T-cell (primary cell): ENCODE measurements at places on chromosomes 1 and 21.

DNA sequence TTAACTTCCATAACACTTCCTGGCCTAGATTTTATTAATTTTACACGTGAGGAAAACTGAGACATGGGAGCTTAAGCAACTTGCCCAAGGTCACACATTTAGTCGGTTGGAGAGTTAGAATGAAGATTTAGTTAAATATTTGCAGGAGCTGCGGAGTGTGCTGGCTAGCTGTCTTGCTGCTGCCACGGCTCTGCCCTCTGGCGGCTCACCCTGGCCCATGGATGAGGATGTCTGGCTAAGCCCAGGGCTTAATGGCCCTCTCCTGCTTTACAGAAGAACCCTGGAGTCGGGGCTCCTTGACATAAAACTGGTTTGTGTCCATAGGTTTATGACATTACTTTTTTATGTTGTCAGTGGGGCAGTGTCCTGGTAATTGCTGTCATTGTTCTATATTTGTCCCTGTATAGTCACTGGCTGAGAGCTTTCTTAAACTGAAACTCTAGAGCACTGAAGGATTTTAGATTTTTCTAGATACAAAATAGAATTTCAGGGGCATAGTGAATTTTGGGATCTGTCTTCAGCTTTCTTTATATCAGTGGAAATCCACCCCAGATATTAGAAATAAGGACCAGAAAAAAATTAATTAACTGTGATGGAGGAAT is 88.9 kb upstream of the WLS start:
- no peak for DNase-seq

DNA sequence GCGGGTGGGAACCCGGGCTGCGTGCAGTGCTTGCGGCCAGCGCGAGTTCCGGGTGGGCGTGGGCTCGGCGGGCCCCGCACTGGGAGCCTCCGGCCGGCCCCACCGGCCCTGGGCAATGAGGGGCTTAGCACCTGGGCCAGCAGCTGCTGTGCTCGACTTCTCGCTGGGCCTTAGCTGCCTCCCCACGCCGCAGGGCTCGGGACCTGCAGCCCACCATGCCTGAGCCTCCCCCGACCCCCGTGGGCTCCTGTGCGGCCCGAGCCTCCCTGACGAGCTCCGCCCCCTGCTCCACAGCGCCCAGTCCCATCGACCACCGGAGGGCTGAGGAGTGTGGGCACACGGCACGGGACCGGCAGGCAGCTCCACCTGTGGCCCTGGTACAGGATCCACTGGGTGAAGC is 23.7 kb upstream of the CLIC4 start:
- DNase-seq = no peak

- no peak for DNase-seq
Measured at GRCh38 chr1:91092503-91092902, 70.7 kb upstream of the ZNF644 start.

- DNase-seq = no peak
Measured at GRCh38 chr1:154837672-154838171, 32.4 kb downstream of the KCNN3 start.

DNA sequence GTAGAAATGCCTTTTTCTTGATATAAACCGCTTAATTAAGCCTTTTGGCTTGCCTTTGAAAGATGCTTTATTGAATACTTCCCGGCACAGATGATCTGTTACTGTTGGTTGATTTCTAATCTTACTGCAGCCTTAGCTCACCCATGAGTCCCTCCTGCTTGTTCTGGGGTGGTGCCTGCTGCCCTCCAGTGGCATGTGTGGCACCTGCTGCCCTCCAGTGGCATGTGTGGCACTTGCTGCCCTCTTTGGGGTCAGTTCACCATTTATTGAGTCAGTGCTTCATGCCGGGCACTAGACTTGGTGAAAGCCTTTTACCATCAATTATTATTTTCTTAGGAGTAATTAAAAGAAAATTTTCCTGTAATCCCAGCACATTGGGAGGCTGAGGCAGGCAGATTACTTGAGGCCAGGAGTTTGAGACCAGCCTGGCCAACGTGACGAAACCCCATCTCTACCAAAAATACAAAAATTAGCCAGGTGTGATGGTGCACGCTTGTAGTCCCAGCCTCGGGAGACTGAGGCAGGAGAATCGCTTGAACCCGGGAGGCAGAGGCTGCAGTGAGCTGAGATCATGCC is 54.3 kb downstream of the ADARB1 start:
- peak; percentile 63 for DNase-seq

GRCh38 chr1:218400624-218401023 is 55.5 kb downstream of the TGFB2 start:
- no peak for DNase-seq

DNA sequence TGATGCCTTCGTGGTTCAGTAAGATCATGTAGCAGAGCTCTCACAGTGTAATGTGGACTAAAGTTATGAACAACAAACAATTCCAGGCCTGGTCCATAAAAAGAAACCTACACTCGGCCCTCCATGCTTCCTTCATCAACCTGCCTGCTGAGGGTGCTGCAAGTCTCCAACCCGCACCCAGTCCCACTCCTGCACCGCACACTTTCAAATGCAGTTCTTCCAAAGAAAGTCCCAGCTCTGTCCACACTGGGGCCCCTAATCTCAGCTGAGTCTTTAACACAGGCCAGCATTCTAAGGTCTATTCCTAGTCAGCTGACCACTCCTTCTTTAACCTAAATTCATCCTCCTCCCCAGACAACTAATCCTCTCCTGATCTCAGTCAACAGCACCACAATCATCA is 71.5 kb upstream of the NR5A2 start:
- DNase-seq = no peak
